ENCODE measurements at places on chromosomes 6 and 20. TPM values are rescaled to one million over a fixed set of nuclear protein-coding genes. Genes with fewer than 3 reads are reported as not detected.

- DNase-seq, result no peak
- no peak overlapping the region for H3K4me3 ChIP-seq
- no peaks in the 10 kb centered on the region for H3K4me1 ChIP-seq
- no peaks in the 10 kb centered on the region for H3K36me3 ChIP-seq
- H3K27ac ChIP-seq, result no peak overlapping the region
- no peaks in the 10 kb centered on the region for H3K27me3 ChIP-seq
Measured at GRCh38 chr6:76752841-76753240, 680.4 kb upstream of the IMPG1 start.

GRCh38 chr6:79225717-79226599 is 8.5 kb downstream of the HMGN3 start:
- H3K4me3 ChIP-seq, result no peak overlapping the region
- no peak overlapping the region for H3K27ac ChIP-seq
- H3K4me1 ChIP-seq, result no peaks in the 10 kb centered on the region

GRCh38 chr6:119002069-119002468 is 67.1 kb upstream of the MCM9 start:
- no peaks in the 10 kb centered on the region for H3K4me1 ChIP-seq
- H3K36me3 ChIP-seq, result no peaks in the 10 kb centered on the region
- no peaks in the 10 kb centered on the region for H3K27me3 ChIP-seq
- no peak overlapping the region for H3K27ac ChIP-seq
- H3K4me3 ChIP-seq, result no peak overlapping the region
- DNase-seq, result no peak

DNA sequence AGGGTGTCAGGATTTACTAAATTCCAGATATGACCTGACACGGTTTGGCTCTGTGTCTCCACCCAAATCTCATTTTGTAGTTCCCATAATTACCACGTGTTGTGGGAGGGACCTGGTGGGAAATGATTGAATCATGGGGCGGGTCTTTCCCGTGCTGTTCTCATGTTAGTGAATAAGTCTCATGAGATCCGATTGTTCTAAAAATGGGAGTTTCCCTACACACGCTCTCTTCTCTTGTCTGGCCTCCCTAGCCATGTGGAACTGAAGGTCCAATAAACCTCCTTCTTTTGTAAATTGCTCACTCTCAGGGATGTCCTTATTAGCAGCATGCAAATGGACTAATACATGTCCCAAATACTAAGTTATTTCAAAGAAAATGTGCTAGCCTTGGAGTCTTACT is 121.1 kb downstream of the CENPW start:
- H3K27ac ChIP-seq, result no peak overlapping the region
- DNase-seq, result no peak
- H3K4me3 ChIP-seq, result no peak overlapping the region
- H3K36me3 ChIP-seq, result no peaks in the 10 kb centered on the region

GRCh38 chr20:36819659-36820058 is 46.1 kb upstream of the DSN1 start:
- DNase-seq, result no peak
- no peak overlapping the region for H3K27ac ChIP-seq
- H3K4me3 ChIP-seq, result no peak overlapping the region
- no peaks in the 10 kb centered on the region for H3K27me3 ChIP-seq

The PAX1 gene
- total RNA-seq, result under 0.01 TPM

The PBOV1 gene
- not detected for total RNA-seq

Data from osteoblast (primary cell).